Stimulated activated CD8-positive, alpha-beta memory T cell treated with anti-CD3 and anti-CD28 coated beads, Interleukin-7, amount 100 ng/mL, for 1 hour (primary cell): ENCODE measurements at places on chromosomes 7 and 10.
A peak's percentile ranks its signal among the peaks of the same experiment; 100 is the strongest.

DNA sequence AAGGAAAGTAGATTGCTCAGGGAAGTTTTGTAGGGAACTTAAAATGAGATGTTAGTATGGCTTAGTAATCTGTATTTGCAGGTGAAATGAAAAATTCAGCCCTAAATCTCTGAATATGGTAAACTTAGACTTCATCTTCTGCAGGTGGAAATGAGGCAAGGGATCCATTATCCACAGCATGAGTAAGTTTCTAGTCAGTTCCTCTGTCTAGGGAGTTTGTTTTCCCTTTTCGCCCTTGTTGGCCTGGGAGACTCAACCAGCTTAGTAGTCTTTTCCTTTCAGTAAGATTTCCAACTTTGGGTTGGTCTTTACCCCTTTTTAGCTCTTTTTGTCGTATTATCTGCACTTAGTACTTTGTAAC lies 65.6 kb downstream of the ZEB1 start:
- DNase-seq = no peak

DNA sequence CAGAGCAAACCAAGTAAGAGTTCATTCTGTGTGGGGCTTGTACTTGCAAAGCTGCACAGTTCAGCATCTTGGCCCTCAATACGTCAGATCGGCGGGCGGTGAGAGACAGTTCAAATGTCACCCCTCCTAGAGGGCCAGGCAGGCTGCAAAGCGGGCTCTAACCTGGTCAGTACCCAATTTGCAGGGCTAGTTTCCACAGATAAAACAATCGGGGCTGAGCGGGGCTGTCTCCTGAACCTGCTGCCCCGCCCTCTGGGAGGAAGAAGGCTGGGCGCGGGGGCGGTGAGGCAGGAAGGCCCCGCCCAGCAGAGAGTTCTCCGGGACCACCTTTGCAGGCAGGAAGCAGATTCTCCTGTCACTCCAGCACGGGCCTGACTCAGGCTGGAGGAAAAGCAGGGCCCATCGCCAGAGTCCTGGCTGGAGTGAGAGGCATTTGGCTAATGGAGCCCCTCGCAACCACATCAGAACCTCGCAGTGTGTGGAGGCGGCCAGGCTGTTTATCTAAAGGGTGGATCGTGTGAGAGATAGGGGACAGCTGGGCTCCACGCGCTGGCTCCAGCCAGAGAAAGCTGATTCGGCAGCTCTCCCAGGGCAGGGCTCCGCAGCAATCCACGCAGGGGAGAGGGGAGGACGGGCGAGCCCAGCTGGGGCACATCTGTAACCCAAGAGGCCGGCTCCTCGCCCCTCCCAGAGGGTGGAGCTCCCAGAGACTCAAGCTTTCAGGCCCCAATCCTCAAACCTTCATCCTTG lies 83.1 kb downstream of the SH3PXD2A start:
- DNase-seq = peak; percentile 15

DNA sequence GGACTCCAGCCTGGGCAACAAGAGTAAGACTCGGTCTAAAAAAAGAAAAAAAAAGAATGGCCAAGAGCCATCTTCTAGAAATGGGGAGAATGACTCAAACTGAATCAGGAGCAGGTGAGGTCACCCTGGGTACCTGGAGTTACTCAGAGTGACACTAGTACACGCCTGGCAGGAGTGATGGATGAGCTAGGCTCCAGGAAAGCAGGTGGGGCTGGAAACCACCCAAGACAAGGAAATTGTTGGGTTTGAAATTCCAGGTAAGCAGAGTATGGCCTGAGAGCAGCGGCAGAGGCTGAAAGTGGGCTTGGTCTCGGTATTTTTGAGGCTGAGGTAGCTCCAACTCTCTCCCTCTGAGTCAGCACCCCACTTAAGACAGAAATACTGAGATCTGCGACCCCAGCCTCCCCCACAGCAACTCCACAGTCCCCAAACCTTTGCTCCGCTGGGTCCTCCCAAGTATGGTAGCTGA lies 18.5 kb downstream of the DDIT4 start:
- DNase-seq = no peak

DNA sequence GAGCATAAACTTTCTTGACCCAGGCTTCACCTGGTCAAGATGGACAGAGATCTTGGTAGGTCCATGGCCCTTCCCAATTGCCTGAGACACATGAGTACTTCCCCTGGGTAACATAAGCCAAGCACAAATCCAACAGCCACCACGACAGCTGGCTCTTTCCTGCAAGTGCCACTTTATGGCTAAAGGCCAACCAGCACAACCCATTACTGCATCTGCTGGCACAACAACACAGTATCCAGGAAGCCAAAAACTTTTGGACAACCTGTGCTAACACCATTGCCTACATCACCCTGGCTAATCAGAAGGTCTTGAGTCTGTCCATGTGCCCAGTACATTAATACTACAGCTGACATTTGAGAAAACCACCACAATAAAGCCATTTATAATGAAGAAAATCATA lies 548.0 kb upstream of the SEMA3D start:
- DNase-seq = no peak

GRCh38 chr7:97973206-97973658 lies 16.8 kb downstream of the OCM2 start:
- no peak for DNase-seq

- DNase-seq = no peak
These were observed 131.7 kb downstream of the ZMYND11 start for GRCh38 chr10:266974-267425.

- no peak for DNase-seq
These were observed 75.1 kb downstream of the NOD1 start for GRCh38 chr7:30403477-30403876.

GRCh38 chr7:84997626-84998025 lies 189.2 kb downstream of the SEMA3D start:
- no peak for DNase-seq

DNA sequence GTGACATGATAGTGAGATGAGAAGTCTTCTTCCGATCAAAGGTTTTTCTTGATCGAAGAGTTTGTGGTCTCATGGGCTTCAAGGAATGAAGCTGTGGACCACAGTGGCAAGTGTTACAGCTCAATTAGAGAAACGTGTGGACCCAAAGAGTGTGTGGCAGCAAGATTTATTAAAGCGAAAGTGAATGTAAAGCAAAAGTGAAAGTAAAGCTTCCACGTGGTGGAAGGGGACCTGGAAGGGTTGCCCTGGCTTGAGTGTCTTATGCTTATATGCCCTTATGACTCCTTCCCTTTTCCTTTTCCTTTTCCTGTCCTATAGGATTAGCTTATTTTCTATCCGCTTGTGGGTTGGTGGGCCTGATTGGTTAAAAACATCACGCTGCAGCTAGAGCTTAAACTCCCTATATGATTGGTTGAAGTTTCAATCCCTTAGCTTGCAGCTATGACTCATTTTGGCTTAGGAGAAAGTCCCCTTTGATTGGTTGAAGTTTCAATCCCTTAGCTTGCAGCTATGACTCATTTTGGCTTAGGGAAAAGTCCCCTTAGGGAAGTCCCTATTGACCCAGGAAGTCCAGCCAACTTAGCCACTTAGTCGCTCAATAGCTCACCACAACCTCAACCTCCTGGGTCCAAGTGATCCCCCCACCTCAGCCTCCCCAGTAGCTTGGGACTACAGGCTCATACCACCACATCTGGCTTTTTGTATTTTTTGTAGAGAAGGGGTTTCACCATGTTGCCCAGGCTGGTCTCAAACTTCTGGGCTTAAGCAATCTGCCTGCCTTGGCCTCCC lies 34.7 kb downstream of the MRPS24 start:
- no peak for DNase-seq

GRCh38 chr7:1692515-1693418 lies 22.7 kb downstream of the ELFN1 start:
- DNase-seq = no peak

- DNase-seq = no peak
These were observed 9.2 kb upstream of the GRB10 start for GRCh38 chr7:50791938-50792341.

- DNase-seq = no peak
These were observed 31.2 kb downstream of the FRMD4A start for GRCh38 chr10:14299556-14299955.

- no peak for DNase-seq
These were observed 99.1 kb downstream of the GLI3 start for GRCh38 chr7:42137941-42138340.

DNA sequence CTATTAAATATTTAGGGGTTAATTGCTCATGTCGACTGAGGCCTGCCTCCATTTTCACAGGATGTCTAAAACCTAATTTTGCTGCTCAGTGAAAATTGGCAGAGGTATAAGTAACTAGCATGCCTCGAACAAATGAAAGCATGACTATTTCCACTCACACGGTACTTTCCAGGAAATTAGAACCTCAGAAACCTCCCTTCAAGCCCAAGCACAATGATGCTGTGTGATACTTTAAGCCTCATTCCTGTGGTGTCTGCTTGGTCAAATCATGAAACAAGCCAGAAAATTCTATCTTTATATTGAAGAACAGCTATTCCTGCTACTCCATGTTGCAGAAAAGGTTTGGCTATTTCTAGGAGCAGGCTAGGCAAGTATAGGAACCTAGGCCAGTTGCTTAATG lies 203.0 kb downstream of the SORCS3 start:
- no peak for DNase-seq

DNA sequence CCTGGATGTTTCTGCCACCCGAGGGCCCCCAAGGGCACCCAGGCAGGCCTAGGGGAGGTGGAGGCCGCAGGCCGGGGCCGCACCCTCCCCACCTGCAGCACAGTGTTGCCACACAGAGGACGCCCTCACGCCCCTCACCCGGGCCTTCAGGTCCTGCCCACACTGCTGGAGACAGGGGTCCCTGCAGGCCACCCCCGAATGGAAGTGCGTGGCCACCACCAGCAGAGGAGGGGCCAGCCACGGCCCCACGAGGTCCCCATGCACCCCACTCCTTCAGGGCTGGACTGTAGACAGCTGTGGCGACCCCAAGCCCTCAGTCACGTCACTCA lies 35.4 kb downstream of the ADAP1 start:
- DNase-seq = no peak

GRCh38 chr10:110215286-110216170 lies 8.1 kb downstream of the MXI1 start:
- DNase-seq = no peak

- no peak for DNase-seq
These were observed 64.4 kb downstream of the DNAJB9 start for GRCh38 chr7:108634036-108634435.

GRCh38 chr10:7933262-7933661 lies 115.0 kb downstream of the TAF3 start:
- no peak for DNase-seq

DNA sequence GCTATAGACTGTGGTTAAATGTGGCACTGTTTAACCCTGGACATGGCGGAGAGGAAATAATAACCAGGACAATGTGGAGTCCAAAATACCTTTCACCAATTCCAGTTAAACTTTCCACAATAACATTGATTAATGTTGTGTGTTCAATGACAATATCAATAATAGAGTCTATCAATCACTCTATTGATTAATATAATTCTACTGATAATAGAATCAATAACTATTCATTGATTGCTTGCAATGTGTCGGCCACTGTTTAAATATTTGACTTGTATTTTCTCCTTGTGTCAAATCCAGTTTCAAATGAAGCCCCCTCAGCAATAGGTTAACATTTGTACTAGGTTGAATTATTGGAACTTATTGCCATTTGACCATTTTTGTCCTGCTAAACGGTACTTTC lies 187.0 kb downstream of the PTPN20 start:
- DNase-seq = no peak

DNA sequence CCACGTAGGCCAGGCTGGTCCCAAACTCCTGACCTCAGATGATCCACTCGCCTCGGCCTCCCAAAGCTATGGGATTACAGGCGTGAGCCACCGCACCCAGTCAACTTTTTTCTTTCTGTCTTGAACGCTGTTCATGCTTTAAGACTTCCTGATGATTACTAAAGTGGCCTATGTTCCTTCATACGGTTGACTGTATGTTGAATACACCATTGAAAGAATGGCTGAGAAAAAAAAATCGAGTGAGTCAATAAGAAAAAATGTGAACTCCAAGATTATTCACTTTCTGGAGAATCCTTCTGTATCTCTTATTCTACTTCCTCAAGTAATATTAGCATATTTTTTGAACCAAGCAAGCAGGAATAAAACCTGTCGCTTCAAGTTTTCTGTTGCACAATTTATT lies 955.0 kb downstream of the GATA3 start:
- DNase-seq = no peak

- no peak for DNase-seq
These were observed 40.5 kb downstream of the PRSS2 start for GRCh38 chr7:142811154-142811737.

- DNase-seq = no peak
These were observed 40.0 kb downstream of the GOLGA7B start for GRCh38 chr10:97889461-97890265.

GRCh38 chr7:138666385-138666784 lies 34.8 kb downstream of the SVOPL start:
- no peak for DNase-seq

GRCh38 chr10:126977216-126977615 lies 72.0 kb downstream of the DOCK1 start:
- no peak for DNase-seq

DNA sequence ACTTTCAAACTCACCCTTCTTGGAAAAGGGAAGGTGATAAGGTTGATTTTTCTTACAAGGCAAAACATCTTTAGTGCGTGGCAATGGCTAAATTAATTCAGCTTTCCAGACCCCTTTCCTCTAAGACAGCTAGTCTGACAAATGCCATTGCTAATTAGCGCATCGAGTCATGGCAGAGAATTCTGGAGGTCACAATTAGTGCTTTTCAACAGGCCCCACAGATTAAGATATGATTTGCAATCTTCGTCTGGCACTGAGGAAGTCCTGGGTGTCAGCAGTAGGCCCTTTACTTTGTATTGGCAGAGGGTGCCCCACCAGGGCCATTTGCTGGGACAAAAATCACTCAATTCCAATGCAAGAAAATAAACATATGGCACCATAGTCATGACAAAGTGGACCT lies 189.2 kb upstream of the AGK start:
- no peak for DNase-seq

DNA sequence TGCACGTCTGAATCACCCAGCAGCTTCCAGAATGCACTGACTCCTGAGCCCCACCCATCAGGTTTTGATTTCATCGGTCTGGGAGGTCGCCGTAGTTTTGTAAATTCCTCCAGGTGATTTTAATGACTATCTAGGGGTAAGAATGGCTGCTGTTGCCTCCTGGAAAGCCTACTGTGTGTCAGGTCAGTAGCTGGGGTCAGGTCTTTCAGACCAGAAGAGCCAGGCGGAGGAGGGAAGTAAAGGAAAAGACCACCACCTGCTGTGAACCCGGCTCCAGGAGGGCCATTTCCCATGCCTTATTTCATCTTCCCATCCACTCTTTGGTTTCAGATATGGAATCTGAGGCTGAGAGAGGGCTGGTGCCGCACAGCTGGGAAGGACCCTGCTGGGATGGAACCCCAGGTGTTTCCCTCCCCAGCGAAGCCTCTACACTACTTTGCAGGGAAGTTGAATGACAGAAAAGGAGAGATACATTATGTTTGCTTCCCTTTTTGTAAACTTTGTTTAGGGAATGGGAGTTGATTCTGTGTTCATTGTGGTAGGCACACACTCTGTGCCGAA lies 19.8 kb downstream of the ADAMTS14 start:
- DNase-seq = no peak

- DNase-seq = no peak
These were observed 56.0 kb downstream of the PRF1 start for GRCh38 chr10:70546584-70546983.

- no peak for DNase-seq
These were observed 65.6 kb downstream of the HIPK2 start for GRCh38 chr7:139711991-139712743.

- no peak for DNase-seq
These were observed 48.7 kb upstream of the LOXL4 start for GRCh38 chr10:98316661-98317060.

- DNase-seq = no peak
These were observed 11.8 kb downstream of the CPED1 start for GRCh38 chr7:121000081-121000983.
